Ovary (tissue), 10 donors: ENCODE measurements at places on chromosomes 7 and 10. TPM values are rescaled to one million over a fixed set of nuclear protein-coding genes. Genes with fewer than 3 reads are reported as not detected.

PRSS2 gene
- 3.4 TPM for total RNA-seq

SLC25A40 gene
- total RNA-seq, result 23.1 TPM

SPDYE6 gene
- not detected for total RNA-seq

- no peak for DNase-seq
These were observed 71.7 kb upstream of the ADAM12 start for GRCh38 chr10:126459878-126460481.

- no peak for DNase-seq
These were observed 191.0 kb downstream of the CAMK1D start for GRCh38 chr10:12540341-12540781.

DNA sequence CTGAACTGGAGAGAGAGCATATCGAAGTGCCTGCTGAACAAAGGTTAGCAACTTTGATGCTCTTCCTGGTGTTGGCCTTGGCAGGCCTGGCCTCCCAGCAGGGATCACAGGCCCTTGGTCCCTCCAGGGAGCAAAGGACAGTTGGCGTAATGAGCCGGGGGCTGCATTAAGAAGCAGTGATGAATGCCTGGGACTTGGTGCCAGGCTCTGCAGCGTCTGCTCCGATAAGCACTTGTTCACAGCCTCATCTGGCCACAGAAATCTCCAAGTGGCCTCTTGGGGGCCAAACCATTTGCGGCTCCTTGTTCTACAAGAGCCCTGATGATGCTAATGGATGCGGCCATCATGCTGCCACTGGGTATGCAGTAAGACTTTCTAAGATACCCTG is 31.8 kb downstream of the CRHR2 start:
- no peak for DNase-seq

- no peak for DNase-seq
These were observed 20.8 kb downstream of the FZD9 start for GRCh38 chr7:73454424-73454823.

DNA sequence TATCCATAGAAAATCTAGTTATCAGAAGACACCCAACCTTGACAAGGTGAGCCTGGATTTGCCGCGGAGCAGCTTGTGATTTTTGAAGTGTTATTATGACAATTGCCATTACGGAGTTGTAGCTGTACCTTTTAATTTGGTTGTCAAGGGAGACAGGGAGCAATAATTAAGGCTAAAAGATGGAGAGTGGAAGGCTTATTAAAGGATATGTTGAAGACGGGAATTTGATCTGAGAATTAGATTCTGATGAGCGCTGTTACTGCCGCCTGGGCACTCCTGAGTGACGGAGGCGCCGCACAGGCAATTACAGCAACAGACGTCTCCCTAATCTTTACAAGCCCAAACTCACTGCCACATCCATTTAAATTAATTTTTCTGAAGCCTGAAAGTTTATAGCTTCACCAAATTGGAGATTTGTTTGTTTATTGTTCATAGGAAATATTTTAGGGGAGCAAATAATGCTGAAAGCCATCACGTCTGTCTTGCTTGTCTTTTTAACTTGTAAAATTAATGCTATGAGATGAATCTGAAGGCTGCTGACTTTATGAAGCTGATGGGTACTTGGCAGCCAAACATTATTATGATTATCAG is 475.0 kb upstream of the ADARB2 start:
- DNase-seq, result no peak

DNA sequence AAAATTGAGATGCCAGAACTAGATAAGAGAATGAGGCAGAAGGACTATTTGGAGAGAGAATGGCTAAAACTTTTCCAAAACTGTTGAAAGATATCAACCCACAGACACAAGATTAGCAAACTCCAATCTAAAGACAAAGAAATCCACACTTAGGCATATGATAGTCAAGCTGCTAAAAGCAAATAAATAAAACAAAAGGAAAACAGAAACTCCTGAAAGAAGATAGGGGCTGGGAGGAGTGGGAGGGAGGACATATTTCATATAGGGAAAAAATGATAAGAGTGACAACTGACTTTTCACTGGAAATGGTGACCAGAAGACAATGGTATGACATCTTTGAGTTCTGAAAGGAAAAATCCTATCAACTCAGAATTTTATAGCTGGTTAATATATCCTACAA is 105.4 kb upstream of the ADO start:
- DNase-seq, result no peak

DNA sequence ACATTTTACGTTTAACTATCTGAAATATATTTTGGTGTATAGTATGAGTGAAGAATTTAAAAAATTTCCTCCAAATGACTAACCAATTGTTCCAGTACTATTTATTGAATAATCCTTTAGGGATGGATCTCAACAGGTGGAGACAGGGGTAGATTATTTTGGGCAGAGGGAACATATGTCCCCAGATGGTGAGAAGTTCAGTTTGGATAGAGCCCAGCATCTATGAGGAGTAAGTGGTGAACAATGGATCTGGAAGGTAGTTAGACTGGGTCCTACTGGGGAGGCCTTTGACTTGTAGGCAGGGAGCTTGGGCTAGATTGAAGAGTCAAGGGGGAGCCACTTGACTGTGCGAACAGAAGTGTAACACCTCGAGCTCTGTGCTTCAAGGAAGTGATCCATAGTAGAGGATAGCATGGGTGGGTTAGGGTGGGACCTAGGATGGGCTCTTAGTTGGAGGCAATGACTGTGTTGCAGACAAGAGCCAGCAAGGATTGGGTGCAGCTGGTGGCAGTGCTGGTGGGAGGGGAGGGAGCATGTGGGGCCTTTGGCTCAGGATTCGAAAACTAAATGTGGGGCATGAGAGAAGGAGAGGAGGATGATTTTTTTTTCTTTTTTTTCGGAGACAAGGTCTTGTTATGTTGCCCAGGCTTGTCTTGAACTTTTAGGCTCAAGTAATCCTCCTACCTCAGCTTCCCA is 3.9 kb upstream of the PURB start:
- DNase-seq, result no peak

DNA sequence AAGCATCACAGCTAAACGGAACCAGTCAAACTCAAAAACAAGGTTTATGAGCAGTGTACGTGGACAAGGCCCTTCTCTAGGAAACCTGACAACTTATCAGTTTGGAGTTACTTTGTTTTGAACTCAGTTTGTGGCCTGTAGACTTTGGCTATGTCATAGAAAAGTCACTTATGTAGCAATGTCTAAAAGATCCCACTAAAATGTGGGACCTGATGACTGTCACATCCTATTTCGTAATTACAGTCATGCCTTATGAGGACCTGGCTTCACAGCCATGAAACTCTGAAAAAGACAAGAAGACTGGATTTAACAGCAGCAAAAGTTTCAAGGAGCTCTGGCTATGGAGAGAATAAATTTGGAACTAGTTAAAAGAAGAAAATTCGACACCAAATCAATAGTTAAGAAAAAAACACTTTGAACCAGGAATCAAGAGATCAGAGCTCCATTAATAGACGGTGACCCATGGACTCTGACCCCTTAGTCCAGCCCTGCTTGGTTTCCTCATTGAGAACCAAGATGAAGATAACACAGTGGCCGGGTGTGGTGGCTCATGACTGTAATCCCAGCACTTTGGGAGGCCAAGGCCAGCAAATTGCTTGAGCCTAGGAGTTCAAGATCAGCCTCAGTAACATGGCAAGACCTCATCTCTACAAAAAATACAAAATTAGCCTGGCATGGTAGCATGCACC is 204.3 kb downstream of the SFMBT2 start:
- DNase-seq, result no peak

GRCh38 chr7:32164341-32164996 is 94.3 kb upstream of the PDE1C start:
- no peak for DNase-seq

- DNase-seq, result no peak
These were observed 86.0 kb upstream of the ANKRD1 start for GRCh38 chr10:91006752-91007346.

GRCh38 chr10:118002581-118002980 is 44.2 kb downstream of the RAB11FIP2 start:
- DNase-seq, result no peak

- no peak for DNase-seq
These were observed 159.5 kb downstream of the PRKAG2 start for GRCh38 chr7:151717415-151717814.

DNA sequence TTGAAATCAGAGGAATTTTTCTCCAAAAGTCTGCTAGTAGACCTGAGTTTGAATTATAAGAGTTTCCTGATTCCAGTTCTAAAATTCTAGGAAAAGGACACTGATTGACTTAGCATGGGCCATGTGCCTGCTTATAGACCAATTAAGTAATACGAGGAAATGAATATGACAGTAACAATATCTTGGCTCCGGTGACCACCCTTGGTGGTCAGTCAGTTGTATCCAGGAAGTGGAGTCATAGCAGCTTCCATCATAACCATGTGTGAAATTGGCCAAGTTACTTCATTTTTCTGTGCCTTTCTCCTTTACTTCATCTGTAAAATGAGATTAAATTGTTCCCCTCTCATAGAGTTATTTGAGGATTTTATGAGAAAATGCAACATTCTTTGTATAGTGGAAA is 66.9 kb downstream of the MTPAP start:
- no peak for DNase-seq

GRCh38 chr10:3222068-3222467 is 49.5 kb upstream of the PITRM1 start:
- no peak for DNase-seq

GRCh38 chr7:70210936-70211310 is 612.6 kb downstream of the AUTS2 start:
- no peak for DNase-seq
